Activated CD4-positive, alpha-beta memory T cell treated with anti-CD3 and anti-CD28 coated beads for 36 hours (primary cell): ENCODE measurements at places on chromosomes 7 and 10. TPM values are rescaled to one million over a fixed set of nuclear protein-coding genes. Genes with fewer than 3 reads are reported as not detected.

The CALHM3 gene
- not detected for total RNA-seq

The ATOH7 gene
- total RNA-seq, result not detected

The SAMD9 gene
- total RNA-seq, result 7.2 TPM

The OPALIN gene
- not detected for total RNA-seq

The RNLS gene
- 4.0 TPM for total RNA-seq

The CCDC3 gene
- total RNA-seq, result 0.34 TPM

The CHST12 gene
- 3.9 TPM for total RNA-seq

The BAMBI gene
- 0.31 TPM for total RNA-seq

The PKD1L1 gene
- 0.19 TPM for total RNA-seq

The TWIST1 gene
- 4.1 TPM for total RNA-seq

The HOGA1 gene
- not detected for total RNA-seq

The TSPAN33 gene
- 3.3 TPM for total RNA-seq

The COL13A1 gene
- not detected for total RNA-seq

The PAX4 gene
- total RNA-seq, result not detected

The BMPER gene
- total RNA-seq, result not detected

The MAD1L1 gene
- 47.8 TPM for total RNA-seq

The PRKAR1B gene
- total RNA-seq, result 28.0 TPM

The INMT gene
- total RNA-seq, result not detected

The PCLO gene
- total RNA-seq, result not detected

- DNase-seq, result no peak
These were observed 60.9 kb downstream of the COBL start for GRCh38 chr7:51255536-51256208.

DNA sequence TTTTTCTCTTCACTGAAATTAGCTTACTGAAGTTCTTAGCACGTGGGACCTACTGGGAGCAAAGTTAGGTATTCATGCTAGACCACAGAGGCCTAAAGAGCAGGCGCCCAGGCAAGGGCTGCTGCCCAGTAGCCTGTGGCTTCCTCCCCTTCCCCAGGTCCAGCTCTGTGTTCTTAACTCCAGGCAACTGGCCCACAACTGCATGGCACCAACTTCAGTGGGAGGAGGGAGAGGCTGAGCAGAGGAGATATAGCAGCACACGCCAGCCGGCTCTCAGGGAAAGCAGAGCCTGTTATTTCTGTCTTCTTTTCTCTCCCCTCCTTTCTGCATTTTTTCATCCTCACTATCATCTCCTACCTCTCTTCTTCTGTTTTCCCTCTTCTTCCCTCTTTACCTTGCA, 67.4 kb downstream of the PCGF5 start:
- no peak for DNase-seq

GRCh38 chr7:91034459-91035368, 229.5 kb upstream of the FZD1 start:
- DNase-seq, result peak; percentile 18

DNA sequence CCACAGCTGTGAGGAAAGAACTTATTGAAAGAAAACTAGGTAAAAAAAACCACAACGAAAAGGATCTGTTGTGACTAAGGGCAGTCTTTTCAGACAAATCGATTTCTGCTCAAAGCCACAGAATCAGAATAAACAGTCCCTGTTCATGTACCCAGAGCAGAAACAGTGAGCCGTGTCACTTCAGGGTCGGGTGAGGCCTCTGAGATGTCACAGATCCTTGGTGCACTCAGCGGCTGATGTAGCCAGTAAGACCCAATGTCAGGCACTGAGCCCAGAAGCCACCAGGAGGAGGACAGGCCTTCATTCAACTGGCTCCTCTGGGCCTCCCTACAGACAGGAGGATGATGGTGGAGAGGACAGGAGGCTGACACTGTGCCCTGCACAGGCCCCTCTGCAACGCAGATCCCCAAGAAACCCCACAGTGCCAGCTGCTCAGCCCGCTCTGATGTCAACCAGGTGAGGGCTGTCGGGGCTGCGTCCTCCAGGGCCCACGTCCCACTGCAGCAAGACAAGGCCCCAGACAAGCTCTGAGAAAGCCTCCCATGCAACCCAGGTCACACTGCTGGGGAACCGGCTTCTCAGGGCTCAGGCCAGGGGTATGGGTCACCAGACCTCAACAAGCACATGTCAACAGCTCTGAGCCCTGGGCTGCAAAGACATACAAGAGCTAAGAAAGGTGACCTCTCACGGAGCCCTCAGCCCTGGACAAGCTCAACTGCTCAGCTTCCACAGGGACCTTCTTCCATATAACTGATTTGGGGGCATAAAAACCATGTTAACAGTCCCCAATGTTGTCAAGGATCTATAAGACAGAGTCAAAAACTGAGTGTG, 190.6 kb downstream of the PARD3 start:
- no peak for DNase-seq

DNA sequence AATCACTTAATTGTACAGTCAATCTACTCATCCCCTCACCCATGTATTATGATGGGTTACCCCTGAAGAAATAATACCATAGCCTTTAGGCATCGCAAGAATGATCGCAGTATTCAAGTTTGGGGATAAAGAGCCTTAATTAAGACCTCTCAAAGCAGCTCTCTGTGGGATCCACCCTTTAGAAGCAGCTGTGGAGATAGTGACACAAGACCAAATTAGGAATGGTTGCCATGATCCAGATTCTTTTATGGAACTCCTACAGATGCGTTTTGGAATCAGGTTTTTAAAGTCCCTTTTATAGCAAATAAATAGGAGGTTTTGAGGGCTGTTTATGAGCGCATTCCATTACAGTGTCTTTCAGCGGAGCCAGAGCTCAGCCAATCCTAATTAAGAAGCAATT, 12.2 kb downstream of the TES start:
- DNase-seq, result no peak

- peak; percentile 11 for DNase-seq
These were observed 146.2 kb upstream of the ASAH2 start for GRCh38 chr10:50397312-50398140.

GRCh38 chr7:142884286-142884640, 1.3 kb downstream of the TRPV6 start:
- DNase-seq, result no peak

GRCh38 chr10:119616882-119617570, 20.3 kb upstream of the TIAL1 start:
- DNase-seq, result peak; percentile 46

DNA sequence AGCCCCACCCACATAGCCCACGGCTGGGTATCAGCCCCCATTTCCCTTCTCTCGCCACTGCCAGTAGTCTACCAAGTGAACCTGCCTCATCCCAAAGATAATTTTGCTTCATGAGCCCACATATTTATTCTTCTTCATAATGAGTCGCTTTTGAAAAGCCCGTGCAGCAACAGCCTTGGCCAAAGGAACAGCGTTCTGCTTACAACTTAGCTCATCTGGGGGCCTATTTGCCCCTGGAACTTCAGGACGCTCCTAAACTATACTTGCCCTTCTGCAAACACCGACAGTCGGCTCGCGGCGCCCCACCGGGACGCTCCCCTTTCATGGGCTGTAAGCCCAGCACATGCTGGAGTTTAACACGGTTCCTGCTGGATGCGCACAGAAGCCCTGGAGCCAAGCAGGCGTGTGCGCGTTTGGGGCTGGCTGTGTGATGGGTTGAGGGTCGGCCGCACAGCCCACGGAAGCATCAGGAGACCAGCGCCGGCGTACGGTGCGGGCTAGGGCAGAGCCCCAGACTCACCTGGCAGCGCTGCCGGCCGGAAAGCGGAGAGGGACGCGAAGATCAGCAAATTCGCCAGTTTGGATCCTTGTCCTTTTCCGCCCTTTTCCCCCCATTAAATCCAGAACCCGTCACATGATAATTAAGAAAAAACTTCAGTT, 370 bp downstream of the TMEM60 start:
- DNase-seq, result no peak

DNA sequence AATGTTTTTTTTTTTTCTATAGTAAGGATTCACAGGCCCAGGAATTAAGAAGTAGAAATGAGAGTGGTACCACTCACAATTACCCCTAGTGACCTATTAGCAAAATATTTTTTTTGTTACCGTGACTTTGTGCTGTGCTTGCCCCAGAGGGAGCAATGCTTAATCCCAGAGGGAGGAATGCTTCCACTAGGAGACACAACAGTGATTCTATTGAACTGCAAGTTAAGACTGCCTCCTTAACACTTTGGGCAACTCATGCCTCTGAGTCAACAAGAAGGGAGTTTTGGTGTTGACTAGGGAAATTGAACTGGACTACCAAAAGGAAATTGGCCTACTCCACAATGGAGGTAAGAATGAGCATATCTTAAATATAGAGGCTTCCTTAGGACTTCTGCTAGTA, 17.2 kb upstream of the MEOX2 start:
- DNase-seq, result no peak

DNA sequence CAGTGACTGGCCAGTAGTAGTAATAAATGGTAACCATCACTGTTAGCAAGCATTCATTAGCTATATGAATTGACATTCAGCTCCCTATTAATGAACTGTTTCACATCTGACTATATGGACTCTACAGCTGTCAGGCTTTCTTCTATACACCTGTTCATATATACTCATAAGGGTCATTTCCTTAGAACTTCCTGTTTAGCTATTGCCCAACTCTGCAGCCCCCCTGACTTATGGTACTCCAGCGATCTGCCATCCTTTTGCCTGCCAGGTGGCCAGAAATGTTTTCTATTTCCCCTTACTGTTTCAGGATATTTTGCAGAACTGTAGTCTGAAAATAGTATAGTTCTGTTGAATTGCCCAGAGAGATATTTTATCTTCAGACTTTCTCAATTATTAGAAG, 56.6 kb downstream of the TASOR2 start:
- DNase-seq, result no peak

GRCh38 chr10:20257422-20257821, 441.2 kb downstream of the PLXDC2 start:
- no peak for DNase-seq

- DNase-seq, result peak; percentile 2
These were observed 120.8 kb downstream of the PTPN20 start for GRCh38 chr10:47031901-47032465.

GRCh38 chr7:8134089-8134733, 127.8 kb downstream of the ICA1 start:
- peak; percentile 66 for DNase-seq

GRCh38 chr10:33826186-33826585, 491.7 kb upstream of the NRP1 start:
- no peak for DNase-seq

DNA sequence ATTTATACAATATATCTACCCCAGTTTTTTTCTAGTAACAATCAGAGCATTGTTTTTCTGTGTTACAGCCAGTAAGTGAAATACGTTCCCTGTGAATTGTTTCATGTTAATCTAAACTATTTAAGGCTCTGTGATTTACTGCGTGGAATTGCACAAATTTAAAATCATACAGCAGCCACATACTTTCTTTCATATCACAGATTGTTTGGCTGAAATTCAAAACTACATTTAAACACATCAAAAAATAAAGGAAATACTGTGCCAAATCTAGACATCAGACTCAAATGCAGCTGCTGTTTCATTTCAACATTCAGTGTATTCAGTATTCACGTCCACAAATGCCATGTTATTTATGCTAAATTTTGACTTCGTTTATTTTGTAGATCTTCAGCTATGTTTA, 242.6 kb upstream of the HGF start:
- DNase-seq, result no peak

DNA sequence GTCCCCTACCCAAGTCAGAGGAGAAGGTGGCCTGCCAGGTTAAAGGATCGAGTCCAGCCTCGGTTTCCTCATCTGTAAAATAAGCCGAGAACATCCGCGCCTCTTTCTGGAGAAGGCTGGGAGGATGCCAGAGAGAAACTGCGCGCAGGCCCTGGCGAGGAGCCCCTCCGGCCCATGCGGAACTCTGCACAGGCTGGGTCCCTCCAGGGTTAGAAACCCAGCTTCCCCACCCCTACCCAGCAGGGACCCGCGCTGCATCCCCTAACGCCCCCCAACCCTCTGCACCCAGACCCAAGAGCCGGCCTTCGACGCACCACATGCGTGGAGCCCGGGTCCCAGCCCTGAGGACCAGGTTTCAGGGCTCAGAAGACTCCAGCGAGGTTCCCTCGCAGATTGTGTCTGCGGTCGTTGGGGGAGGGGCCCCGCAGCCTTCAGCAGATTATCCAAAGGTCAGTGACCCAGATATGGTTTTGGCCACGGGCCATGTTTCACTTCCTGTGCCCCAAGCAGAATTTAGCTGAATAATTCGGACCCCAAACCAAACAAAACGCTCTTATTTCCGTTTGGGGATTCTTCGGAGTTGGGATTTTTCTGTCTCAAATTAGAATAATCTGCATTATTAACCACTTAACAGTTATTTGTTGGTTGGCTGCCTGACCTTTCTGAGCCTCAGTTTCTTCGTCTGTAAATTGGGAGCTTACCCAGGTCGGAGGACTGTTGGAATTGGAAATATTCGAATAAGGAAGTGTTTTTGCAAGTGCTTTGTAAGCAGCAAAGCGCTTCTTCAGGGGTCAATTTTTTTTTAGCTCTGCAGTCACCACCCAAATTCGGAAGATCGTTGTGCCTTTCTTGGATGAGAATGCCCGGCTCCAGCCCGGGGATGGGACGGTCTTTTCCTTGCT, 167.7 kb downstream of the UBE2H start:
- DNase-seq, result no peak

DNA sequence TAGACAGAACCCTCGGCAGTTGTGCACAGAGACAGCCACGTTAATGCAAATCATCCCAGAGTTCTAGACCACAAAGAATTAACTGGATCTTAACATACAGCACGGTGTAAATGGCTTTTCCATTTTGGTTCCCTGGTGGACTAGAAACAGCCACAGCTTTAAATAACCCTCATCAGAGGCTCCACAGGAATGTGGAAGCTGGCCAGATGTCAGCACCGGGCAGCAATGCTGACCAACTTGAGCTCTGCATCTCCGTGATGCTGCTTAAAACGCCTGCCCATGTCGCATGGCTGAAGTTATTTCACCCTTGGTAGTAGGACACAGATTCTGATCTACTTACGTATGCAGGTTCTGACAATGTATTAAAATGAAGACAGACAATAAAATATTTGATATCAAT, 24.5 kb downstream of the RSU1 start:
- no peak for DNase-seq

- DNase-seq, result no peak
These were observed 48.5 kb downstream of the EMX2 start for GRCh38 chr10:117591043-117591442.

- DNase-seq, result no peak
These were observed 176.2 kb downstream of the PTPRN2 start for GRCh38 chr7:158411232-158411950.
